ENCODE measurements at places on chromosomes 3 and 15.

- no peak for DNase-seq
These were observed 59.6 kb downstream of the ABTB1 start for GRCh38 chr3:127732303-127732702.

DNA sequence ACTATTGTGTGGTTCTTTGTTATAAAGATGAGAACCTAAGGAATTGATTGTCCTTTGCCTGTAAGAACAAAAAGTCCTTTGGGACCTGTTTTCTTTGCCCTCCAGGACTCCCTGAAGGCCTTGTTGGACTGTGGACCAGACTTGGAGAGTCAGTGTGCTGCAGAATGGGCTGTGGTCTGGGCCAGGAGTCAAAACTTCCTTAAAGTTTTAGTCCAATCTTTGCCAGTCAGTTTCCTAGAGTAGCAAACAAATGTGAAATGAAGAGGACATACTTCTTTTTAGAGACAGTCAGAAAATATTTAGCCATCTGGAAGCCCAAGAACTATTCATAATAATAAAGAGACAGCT lies 45.4 kb downstream of the PDE8A start:
- no peak for DNase-seq

- no peak for DNase-seq
These were observed 2.8 kb downstream of the ABHD2 start for GRCh38 chr15:89090791-89091626.

GRCh38 chr3:3836845-3837244 lies 37.6 kb downstream of the LRRN1 start:
- DNase-seq, result no peak
